ENCODE measurements at places on chromosomes 6 and 20.

- no peak for DNase-seq
Observed at GRCh38 chr6:116326181-116326671, 44.5 kb upstream of the DSE start.

GRCh38 chr20:55269913-55270312 lies 735.4 kb downstream of the CBLN4 start:
- peak; percentile 6 for DNase-seq

DNA sequence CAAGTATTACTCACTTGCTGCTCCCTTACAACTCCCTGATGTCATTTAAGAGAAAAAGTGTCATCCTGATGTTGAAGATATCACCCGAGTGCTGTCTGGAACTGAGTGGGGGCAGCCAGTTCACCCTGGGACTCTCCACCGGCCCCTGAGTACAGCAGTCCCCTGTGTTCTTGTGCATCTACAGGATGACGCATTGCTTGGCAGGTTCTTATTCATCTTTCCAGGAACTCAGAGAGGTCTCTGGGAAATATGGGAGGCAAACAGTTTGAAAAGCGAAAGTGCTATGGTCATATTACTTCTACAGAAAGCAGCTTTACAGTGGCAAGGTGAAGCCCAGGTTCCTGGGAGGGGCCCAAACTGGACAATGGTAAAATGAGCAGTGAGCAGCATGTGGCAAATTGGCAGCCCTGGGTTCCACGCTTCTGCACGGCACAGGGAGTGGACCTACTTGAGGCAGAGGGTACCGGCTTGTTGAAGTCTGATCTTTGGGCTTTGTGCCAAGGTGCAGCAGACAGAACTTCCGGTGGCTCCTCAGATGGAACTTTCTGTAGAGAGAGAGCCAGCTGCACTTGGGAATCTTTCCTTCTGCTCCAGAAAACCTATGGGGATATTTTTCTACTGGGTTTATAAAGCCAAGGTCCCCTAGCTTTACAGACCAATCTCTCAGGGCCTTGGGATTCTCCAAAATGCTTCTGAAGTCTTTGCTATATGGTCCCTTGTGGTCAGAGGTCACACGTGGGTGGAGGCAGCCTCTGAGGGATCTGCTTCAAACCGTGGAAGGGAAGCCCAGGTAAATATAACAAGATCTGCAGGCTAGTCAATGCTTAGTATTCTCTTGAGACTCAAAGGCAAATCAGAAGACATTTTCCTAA lies 128.3 kb downstream of the MAP3K7 start:
- no peak for DNase-seq

DNA sequence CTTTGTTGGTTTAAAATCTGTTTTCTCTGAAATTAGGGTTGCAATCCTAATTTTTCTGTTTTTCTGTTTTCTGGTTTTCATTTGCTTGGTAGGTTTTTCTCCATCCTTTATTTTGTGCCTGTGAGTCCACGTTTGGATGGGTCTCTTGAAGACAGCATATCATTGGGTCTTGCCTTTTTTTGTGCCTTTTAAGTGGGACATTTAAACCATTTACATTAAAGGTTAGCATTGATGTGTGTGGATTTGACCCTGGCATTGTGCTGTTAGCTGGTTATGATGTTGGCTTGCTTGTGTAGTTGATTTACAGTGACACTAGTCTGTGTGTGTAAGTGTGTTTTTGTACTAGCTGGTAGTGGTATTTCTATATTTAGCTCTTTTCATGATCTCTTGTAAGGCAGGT lies 28.0 kb upstream of the CST5 start:
- DNase-seq: no peak

DNA sequence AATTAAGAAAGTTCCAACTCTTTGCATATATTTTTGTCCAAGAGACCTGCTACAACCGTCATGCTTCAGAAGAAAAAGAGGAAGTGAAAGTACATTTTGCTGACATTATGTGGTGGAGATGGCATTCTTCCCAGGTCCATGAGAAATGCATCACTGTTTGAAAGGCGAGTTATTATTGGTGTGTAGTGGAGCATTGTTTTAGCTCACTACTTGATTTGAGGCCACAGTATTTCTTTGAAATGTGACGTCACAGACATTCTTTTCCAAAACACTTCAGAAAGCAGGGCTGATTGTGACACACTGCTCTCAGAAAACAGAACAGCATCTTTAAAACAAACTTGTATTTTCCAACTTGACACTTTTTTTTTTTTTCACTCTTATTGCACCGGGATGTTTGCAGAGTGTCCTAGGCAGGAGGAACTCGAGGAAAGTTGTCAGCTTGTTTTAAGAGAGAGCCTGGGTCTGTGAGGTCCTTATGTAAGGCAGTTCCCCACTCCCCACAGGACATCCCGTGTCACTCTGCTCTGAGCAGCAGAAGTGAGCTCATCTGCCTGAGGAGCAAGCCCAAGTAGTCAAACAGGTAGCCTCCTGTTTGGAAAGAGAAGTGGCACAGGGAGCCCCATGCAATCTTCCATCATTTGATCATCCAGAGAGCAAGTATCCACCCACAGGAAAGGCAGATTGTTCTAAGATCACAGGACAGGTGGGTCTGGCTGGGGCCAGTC lies 1.1 kb downstream of the SPTLC3 start:
- no peak for DNase-seq

GRCh38 chr6:145213614-145214013 lies 521.7 kb downstream of the EPM2A start:
- DNase-seq: no peak

- no peak for DNase-seq
Observed at GRCh38 chr6:15303162-15303919, 57.5 kb downstream of the JARID2 start.

GRCh38 chr20:39524371-39524911 lies 562.3 kb downstream of the DHX35 start:
- no peak for DNase-seq

DNA sequence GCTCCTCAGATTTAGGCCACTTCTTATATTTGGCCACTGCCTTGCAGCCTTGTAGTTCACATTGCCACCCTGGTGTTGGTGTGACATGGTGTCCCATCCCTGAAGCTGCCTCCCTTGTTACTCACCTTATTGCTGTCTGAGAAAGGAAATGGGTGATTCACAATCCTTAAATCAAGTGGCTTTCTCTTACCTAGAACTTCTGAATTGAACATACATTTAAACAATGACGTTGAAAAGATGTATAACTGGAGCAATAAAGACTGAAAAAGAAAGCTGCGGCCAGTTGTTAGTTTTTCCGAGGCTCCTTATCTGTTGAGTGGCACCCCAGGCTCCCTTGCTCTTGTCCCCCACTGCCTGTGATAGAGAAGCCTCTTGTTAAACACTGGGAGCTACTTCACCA lies 28.8 kb upstream of the GNRH2 start:
- DNase-seq: no peak

DNA sequence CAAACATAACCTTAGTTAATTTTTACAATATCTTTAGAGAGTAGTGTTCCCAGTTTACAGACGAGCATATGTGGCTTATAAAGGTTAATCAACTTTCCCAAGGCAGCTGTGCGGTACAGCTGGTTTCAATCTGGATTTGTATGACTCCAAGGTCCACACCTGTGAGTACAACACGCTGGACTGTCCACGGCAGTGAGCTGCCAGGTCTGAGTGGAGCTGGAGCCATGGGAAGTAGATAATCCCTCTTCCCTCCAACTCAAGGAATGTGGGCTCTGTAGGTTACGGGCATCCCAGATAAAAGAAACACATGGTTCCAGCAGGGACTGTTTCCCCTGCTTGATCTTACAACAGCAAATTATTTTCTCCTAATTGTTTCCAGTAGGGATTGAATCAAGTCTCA lies 102.2 kb downstream of the SOD2 start:
- DNase-seq: no peak

- no peak for DNase-seq
Observed at GRCh38 chr20:2298116-2298515, 2.3 kb downstream of the TGM3 start.

- no peak for DNase-seq
Observed at GRCh38 chr6:53664623-53665022, 933 bp downstream of the KLHL31 start.

DNA sequence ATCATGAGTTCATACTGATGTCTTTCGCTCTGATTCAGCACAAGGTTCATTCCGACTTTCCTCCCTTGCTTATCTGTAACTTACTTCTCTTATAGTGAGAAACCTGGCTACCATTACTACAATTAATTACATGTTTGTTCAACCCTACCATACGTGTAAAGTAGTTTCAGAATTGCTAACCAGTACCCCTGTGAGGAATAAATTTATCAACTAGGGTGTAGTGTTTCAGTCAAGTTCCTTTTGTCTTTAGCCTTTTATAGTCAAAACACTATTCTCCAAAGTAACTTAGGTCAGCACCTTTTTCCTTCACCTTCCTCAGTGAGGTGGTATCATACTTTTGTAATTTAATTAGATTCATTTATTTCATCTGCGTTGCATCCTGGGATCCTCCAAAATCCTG lies 64.9 kb downstream of the MAP3K4 start:
- no peak for DNase-seq

DNA sequence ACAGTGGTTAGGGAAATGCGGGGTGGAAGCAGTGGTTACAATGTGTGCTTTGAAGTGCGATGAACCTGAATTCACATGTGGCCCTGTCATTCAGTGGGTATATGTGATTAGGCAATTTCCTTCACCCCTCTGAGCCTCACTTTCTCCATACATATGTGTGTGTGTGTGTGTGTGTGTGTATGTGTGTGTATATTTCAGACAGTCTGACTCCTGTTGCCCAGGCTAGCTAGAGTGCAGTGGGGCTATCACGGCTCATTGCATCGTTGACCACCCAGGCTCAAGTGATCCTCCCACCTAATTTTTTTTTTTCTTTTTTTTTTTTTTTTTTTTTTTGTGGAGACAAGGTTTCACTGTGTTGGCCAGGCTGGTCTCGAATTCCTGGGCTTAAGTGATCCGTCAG lies 6.3 kb downstream of the PPP1R14C start:
- no peak for DNase-seq

DNA sequence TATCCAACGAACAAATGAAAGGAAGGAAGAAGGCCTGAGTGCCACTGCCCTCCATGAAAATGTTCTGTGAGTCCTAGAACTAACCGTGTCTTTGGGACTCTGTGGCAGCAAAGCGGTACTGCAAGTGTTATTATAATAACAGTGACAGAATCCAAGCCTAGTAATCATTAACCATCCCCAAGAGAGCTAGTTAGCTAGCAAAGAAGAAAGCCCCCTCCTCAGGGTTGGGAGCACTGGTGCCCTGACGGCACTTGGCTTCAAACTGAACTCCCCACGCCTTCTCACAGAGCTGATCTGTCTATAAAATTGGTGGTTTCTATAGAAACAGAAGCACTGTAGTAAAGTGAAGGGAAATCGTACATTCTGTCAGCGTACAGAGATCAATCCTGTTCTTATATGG lies 239.8 kb downstream of the PTPRT start:
- no peak for DNase-seq

GRCh38 chr6:40953486-40953885 lies 85.5 kb downstream of the UNC5CL start:
- DNase-seq: no peak

Data from RKO (cell line).